NCI-H187 treated with DMSO at 0.1 percent for 48 hours (cell line): ENCODE measurements at places on chromosomes 6 and 20.

GRCh38 chr6:27838945-27839625 is 73.1 kb downstream of the OR2B2 start:
- DNase-seq = no peak

GRCh38 chr20:54601831-54602515 is 126.6 kb downstream of the DOK5 start:
- DNase-seq = no peak

- no peak for DNase-seq
Observed at GRCh38 chr20:25100914-25101313, 19.0 kb upstream of the VSX1 start.

DNA sequence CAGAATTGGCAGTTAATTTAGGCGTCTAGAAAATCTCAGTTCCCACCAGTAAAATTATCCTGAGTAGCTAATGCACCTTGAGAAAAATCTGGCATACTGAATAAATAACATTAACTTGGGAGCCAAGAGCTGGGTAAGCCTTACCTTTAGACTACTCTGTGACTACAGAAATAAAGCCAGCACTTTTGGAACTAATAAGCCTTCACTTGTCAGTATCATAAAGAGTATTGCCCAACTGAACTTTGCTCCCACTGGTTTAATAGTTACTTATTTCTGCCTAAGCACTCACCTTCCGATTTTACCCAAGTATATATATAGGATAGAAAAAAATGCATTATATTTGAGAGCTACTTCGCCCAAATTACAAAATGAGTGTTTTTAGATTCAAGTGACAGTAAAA is 10.7 kb downstream of the FAM8A1 start:
- DNase-seq = no peak
